ENCODE measurements at places on chromosomes 5 and 9.

DNA sequence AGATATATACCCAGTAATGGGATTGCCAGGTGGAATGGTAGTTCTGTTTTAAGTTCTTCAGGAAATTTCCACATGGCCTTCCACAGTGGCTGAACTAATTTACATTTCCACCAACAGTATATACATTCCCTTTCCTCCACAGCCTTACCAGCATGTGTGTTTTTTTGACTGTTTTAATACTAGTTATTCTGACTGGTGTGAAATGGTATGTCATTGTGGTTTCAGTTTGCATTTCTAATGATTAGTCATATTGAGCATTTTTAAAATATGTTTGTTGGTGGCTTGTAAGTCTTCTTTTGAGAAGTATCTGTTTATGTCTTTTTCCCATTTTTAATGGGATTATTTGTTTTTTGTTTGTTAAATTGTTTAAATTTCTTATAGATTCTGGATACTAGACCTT lies 208.9 kb downstream of the CFAP90 start:
- no peak for DNase-seq

- DNase-seq = no peak
These were observed 134.0 kb downstream of the ATPSCKMT start for GRCh38 chr5:10115669-10116068.

DNA sequence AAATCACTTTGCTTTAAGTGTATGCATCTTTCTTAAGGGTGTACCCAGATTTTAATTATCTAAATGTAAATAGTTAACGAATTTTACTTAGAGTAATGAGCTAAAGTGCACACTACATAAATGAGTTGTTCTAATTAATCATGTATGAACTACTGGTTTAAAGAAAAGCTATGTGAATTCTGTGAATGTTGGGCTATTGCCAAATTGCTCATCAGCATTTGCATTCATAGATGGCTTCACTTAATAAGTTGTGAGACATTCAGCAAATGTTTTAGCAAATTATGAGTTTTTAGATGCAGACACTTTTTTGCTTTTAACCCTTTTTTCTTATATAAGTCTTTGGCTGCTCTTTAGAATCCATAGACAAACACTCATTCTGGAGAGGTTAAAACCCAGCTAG lies 175.7 kb downstream of the PBX3 start:
- DNase-seq = peak; percentile 44

DNA sequence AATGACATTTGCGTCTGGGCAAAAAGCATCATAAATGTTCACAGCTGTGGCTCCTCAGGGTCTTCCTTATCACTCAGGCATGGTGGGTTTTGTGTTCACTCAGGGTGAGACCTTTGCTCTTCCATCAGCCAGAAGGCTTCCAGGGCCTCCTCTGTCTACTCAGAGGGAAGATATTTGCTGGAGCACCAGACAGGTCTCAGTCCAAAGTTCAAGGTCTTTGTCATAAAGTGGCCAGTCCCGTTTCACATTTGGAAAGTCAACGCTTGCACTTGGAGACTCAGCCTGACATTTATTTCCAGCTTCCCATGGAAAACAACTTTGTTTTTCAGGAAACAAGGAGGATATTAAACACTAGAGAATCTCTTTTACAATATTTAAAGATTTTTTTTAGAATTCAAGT lies 12.2 kb upstream of the CARTPT start:
- DNase-seq = no peak

- DNase-seq = no peak
These were observed 144.3 kb downstream of the CDH12 start for GRCh38 chr5:22708770-22709328.

DNA sequence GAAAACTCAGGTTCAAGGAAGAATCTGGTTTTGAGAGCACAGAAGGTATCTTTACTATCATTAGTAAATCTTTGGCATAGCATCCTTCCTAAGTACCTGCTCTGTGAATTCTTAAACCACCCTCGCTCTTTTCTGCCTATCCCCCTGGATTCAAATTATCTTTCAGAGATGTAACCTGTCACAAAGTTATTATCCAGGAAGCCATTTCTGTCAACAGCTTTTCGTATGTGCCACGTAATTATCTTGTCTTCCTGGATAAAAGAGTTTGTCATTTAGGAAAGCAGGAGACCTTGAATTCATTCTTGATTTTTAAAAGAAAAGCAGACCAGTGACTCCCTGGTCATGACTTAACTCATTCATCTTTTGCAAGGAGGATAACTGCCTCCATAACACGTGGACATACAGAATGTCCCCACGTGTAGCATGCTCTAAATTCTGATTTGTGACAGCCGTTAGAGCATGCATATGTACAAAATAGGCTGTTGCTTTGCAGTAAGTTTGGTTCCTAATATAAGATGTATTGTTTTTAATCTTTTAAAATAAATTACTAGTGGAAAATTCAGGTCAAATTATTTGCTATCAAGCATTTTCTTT lies 189.0 kb downstream of the TRIO start:
- no peak for DNase-seq

DNA sequence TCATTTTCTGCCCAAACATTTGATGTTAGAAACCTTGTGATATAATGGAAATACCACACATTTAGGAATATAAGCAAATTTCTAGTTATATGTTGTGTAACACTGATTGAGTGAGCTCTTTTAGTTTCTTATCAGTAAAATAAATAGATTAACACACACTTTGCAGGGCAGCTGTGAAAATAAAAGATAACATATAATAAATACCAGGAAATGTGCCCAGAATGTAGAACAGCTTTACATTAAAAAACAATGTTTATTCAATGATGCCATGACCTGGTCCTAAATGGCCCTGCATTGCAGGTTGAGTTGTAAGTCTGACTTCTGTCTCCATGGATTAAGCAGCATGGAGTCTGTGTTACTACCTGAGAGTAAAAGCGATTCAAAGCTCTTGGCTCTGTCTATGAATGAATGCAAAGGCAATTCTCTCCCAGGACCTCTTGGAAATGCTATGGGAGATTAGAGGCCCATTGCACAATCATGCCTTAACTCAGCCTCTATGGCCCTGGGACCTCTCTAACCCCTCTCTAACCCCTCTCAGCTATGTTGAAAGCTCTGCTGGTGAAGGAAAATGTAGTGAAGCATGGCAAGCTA lies 296.0 kb upstream of the ACTBL2 start:
- peak; percentile 61 for DNase-seq

- DNase-seq = no peak
These were observed 314.1 kb downstream of the PRELID2 start for GRCh38 chr5:145521066-145521465.

GRCh38 chr5:148729182-148729581 lies 74.9 kb upstream of the HTR4 start:
- DNase-seq = no peak

DNA sequence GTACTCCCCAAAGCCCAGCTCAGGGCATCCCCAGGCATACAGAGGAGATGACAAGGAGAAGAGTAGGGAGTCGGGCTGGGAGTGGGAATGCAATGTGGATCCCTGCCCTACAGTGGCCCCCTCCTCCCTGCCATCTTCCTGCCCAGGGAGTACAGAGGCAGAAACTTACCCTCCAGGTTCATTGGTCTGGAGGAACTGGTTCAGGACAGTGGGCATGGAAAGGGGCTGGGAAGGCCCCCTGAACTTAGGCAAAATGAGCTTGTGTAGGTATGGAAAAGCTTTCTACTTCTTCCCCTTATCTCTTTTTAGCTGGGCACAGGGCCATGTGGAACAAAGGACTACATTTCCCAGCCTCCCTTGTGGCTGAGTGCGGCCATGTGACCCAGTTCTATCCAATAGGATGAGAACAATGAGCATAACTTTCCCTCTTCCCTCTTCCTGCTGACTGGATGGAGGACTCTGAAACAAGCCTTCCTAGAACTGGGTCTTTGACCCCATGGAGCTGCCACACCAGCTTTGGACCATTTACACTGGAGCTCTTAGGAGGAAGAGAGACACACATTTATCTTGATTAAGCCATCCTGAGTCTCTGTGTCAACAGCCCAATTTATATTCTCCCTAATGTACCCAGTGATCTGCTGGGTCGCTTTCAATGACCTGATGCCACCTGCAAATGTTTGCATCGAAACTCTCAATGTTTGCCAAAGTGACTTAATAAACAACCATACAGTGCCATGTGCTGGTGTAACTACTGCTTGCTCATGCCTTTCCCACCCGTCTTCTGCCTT lies 25.0 kb upstream of the HMCN2 start:
- peak; percentile 72 for DNase-seq

- DNase-seq = peak; percentile 93
These were observed 17.5 kb upstream of the NREP start for GRCh38 chr5:111774525-111774924.

GRCh38 chr5:129658801-129659200 lies 89.1 kb upstream of the MINAR2 start:
- DNase-seq = no peak

GRCh38 chr5:2188661-2189060 lies 305.9 kb upstream of the IRX4 start:
- DNase-seq = no peak

- DNase-seq = no peak
These were observed 2.6 kb upstream of the MZB1 start for GRCh38 chr5:139392324-139392677.

GRCh38 chr9:126474206-126474765 lies 139.4 kb upstream of the LMX1B start:
- peak; percentile 14 for DNase-seq

GRCh38 chr9:124770359-124771020 lies 621 bp downstream of the NR6A1 start:
- no peak for DNase-seq

- DNase-seq = peak; percentile 85
These were observed 52.7 kb downstream of the RNF145 start for GRCh38 chr5:159156426-159157238.

DNA sequence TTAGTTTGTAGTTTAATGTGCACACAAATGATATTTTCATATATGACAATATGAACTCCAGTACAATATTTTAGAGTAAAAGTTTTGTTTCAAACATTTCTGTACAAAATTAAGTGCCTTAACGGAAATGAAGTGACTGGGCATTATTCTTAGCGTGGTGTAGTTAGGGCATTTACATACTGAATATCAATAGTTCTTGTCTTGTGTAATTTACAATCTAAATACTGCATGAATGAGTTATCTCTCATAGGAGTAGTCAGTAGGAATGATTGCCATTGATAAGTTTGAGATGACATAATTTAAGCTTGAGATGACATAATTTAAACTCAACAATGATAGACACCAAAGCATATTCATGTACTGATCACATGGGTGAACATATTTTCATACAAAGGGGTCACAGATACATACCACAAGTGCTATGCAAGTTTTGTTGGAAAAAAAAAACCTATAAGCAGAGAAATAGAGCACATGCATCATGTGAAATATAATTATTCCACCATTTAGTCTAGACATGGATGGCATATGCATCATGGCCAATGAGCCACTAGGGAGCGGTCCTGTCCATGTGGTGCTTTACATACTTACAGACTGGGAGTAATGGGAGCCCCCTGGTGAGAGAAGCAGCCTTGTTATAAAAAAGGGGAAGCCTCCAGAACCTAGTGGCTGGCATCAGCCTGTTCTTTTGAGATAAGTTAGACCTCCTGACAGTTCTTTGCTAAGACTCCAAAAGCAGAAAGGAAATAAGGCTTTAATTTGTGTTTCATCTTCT lies 1523.9 kb downstream of the MAT2B start:
- peak; percentile 44 for DNase-seq

GRCh38 chr9:118786877-118787276 lies 582.4 kb downstream of the BRINP1 start:
- no peak for DNase-seq

GRCh38 chr5:69129413-69129812 lies 35.6 kb downstream of the SLC30A5 start:
- peak; percentile 81 for DNase-seq

DNA sequence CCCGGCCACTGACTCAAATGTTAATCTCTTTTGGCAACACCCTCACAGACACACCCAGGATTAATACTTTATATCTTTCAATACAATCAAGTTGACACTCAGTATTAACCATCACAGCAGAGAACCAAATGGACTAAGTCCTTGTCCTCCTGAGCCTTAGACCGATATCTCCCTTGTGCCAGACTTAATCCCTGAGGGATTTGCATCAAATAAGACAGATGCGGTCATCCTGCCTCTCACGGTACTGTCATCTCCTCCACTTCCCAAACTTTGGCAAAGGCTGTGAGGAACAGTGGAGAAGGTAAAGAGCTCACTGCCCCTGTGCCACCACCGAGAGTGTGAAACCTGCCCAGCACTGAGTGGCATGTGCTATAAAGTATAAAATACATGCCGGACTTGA lies 6.5 kb upstream of the PRRC2B start:
- DNase-seq = no peak

DNA sequence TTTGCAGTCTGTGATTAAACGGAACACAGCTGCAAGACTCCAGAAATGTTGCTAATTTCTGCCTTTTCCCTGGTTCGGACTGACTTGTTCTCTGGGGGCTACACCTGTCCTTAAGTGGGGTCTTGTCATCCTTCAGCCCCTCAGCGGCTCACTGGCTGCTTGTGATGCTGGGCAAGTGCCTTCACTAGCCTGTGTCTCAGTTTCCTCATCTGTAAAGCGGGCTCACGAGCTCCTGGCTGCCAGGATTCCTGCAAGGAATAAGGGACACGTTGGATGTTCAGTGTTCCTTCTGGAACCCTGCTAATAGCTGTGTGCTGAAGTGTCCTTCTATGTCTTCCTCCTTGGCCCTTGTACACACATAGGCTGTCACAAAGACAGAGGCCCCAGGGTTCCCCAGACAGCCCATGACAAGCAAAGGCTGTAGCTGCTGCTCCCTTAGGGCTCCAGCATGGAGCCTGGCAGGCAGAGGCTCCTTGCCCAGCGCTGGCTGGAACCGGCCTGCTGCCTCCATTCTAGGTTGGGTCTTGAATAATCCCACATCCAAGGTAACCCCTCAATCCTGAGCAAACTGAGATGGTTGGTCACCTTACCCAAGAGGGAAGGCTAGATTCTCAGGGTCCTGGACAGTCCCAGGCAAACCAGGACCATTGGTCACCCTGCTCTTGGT lies 116.1 kb downstream of the GAPVD1 start:
- no peak for DNase-seq

DNA sequence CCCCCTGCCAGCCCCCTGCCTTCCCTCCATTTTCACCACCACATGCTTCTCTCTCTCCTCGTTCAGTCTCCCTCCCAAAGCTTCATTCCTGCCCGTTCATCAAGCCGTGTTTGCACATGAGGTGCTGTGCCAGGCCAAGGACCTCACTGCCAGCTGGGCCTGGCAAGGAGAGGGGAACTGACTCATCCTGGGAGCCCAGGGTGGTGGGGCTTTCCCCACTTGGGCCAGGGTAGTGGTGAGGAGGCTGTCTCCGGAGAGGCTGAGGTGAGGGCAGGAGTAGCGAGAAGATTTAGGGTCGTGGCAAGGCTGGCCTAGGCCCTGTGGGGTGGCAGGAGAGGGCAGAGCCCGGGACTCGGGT lies 30.4 kb upstream of the NOTCH1 start:
- peak; percentile 36 for DNase-seq

Measured in fibroblast of lung (primary cell).